ENCODE measurements at places on chromosomes 2 and 18.

DNA sequence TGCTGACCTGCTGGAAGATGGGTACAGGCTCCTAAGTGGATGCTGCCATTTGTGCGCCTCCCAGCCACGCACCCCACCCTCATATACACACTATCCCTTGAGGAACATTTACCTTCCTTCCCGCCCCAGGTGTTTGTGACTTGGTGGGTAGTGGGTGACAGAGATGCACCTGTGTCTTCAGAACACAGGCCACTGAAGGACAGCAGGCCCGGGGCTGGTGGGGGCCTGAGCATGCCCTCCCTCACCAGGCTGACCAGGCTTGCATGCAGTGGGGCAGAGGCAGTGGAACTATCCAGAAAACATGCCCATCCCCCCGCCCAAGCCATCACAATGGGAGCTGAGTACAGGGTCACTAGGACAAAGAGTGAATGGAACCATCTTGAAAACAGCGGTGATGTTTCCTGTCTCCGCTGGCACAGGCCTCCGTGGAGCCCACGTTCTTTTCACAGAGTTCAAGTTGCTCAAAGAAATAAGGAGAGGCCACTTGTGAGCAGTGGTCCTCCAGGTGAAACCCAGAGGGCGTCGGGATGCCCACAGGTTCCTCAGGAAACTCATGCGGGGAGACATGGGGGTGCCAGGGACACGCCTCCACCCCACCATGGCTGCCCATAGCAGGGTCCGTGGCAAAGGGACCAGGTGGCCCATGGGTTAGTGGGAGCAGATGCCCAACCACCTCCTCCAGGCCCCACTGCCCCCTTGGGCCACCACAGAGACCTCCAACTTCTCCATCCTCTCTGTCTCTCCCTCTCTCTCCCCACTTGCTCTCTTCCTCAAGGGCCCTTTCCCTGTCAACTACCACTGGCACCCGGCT is 90.9 kb downstream of the MALT1 start:
- DNase-seq = no peak

- DNase-seq = no peak
Observed at GRCh38 chr18:51195451-51196117, 1.9 kb downstream of the MEX3C start.

GRCh38 chr2:8086357-8086756 is 595.5 kb upstream of the ID2 start:
- DNase-seq = no peak

GRCh38 chr2:176184749-176185148 is 3.7 kb upstream of the HOXD1 start:
- DNase-seq = no peak

DNA sequence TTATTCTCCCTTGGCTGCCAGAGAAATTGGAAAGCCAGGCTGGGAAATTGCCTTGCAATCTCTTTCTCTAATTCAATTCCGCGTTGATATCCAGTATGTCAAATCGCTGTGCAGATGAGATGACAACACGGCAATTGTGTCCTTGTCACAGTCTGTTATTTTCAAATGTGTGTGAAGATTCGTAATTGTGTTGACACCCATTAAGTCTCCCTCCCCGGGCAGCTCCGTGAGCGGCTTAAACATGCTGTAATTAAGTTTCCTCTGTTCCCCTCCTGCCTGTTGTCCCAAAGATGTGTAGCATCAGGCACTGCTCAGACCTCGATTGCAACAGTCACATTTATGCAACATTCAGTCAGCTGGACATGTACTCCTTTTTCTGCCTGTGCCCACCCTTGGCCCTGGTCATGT is 209.5 kb downstream of the LPIN1 start:
- no peak for DNase-seq

DNA sequence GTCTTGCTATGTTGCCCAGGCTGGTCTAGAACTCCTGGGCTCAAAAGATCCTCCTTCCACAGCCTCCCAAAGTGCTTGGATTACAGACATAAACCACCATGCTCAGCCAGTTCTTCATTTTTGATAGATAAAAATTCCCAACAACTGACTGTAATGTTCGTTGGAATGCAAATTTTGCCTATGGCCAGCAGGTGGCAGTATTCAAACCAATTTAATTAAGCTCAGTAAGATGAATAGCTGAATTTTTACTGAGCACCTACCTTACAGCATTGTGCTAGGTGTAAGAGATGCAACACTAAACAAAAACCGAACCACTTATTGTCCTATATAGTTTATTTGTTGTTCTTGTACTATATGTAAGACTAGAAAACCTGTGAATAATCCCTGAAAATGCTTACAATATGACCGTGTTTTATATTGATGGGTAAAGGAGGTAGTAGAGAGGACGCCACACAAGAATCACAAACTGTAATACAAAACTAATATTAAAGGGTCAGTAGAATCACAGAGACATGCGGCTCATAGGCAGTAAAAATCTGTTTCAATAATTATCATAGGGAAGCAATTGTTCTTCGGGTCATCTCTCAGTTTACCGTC is 8.2 kb upstream of the TMEM182 start:
- no peak for DNase-seq

- no peak for DNase-seq
Observed at GRCh38 chr2:238598802-238599530, 172.2 kb downstream of the ASB1 start.

DNA sequence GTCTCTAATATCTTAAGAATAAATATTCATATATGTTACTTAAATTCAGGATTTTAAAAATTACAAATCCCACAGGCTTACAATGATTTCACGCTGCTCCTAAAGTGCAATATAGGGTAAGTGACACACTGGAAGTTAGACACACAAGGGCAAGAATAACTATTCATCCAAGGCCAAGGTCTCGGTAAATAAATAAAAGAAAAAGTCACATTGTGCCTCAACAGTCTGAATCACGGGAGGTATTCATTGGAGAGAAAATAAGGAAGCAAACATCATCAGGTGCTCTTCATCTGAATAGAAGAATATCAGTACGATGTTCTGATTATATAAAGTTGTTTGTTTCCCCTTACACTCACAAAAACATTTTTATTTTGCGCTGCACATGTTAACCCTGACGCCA is 820.2 kb downstream of the TRIB2 start:
- DNase-seq = no peak

GRCh38 chr18:55795101-55795669 is 207.2 kb upstream of the TCF4 start:
- no peak for DNase-seq

DNA sequence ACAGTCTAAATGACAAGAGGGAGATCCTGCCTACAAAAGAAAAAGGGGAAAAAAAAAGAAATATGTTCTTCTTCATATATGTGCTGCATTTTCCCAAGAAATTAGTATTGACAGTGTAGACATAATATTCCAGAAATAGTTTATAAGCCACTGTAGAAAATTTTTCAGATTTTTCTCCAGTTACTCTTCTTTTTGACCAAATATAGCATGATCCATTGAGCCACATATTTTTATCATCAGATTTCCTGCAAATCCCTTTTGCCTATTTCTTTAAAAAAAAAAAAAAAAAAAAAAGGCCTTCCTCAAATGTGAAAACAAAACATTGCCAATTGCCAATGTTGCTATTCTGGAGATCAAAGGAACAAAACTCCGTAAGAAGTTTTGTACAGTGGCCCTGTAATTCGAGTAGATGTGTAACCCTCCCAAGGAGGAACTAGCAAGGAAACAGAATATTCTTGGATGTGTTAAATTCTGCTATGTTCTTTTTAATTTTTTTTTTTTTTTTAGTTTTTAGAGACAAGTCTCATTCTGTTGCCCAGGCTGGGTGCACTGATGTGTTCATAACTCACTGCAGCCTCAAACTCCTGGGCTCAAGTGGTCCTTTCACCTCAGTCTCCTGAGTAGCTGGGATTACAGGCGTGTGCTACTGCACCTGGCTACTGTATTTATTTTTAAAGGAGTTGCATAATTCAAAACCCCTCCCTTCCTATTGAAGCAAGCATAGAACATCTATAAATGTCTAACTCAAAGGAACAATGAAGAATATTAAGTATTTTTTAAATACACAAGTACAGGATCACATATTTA is 12.5 kb upstream of the CABYR start:
- DNase-seq = no peak

DNA sequence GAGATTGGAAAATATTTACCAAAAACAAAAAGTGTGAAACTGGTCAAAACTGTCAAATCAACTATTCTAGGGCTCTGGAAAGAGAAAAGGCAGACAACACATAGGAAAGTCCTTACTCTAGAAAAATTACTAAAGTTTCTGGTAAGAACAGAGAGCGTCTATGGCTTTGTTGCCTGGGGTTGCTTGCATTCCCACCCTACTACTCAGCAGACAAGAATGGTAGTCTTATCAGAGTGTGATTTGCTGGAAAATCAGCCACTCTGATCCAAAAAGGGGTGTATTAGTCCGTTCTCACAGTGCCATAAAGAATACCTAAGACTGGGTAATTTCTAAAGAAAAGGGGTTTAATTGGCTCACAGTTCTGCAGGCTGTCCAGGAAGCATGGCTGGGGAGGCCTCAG is 50.3 kb upstream of the CDH20 start:
- DNase-seq = no peak

DNA sequence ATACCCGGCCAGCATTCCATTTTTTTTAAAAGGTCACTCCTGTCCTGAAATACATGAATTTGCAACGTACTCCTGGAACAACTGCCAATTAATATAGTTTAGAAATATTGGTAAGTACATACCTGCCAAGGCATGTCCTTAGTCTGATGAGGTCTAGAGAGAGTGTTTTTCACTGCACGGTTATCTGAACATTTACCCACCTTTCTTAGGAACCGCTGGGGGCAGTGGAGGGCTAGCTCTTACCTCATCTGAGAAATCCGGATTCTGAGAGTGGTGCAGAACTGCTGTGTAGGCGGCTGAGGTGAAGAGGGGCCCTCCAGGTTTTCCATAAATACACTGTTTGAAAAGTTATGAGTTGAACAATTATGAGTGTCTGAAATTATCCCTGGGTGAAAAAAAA is 133.1 kb upstream of the CCDC195 start:
- DNase-seq = no peak

- DNase-seq = no peak
Observed at GRCh38 chr2:45806563-45807358, 155.3 kb downstream of the PRKCE start.

- DNase-seq = no peak
Observed at GRCh38 chr2:219989744-219990143, 362.3 kb downstream of the SLC4A3 start.

GRCh38 chr2:122136056-122136455 is 380.6 kb downstream of the TSN start:
- DNase-seq = no peak

DNA sequence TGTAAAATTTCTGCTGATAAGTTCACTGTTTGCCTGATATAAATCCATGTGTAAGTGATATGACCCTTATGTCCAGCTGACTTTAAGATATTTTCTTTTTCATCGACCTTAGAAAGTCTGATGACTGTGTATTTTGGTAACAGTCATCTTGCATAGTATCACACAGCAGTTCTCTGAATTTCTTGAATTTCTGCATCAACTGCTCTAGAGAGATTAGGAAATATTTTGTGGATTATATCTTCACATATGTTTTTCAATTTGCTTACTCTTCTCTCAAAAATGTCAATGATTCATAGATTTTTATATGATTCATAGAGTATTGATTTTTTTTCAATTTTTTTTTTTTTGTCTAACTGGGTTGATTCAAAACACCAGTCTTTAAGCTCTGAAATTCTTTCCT is 945.3 kb downstream of the TRIB2 start:
- no peak for DNase-seq

- DNase-seq = no peak
Observed at GRCh38 chr2:36775806-36776205, 79.3 kb downstream of the VIT start.

GRCh38 chr2:117771969-117772630 is 42.4 kb upstream of the DDX18 start:
- DNase-seq = no peak

GRCh38 chr18:34929336-34929780 is 111.9 kb upstream of the MAPRE2 start:
- DNase-seq = no peak

DNA sequence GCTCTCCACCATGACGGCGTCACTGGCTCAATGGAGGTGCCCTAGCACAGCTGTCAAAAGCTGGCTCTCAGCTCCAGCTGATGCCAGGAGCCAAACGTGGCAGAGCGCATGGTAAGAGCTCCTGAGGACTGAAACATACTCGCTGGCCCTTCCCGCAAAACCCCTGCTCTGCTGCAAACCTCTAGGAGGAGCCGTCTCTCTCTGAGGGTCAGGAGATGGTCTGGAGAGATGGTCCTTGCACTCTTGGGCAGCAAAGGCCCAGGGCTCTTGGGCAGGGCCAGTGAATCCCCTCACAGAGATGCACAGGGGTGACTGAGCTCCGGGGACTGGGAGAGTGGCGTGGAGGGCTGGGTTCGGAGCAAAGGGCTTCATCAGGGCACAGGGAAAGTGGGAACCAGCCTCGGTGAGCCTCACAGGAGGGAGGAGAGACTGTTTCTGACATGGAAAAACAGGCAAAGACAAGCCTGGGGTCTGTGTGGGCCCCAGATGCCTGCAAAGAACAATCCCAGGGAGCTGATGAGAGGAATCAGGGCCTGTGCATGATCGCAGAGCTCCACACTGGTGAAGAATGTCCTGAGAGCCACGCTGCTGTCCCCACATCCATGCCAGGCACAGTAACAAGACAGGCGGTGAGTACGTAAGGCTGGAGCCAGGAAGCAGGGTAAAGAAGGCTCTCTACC is 17.2 kb downstream of the SNORC start:
- peak; percentile 37 for DNase-seq

- no peak for DNase-seq
Observed at GRCh38 chr2:157749684-157750083, 121.0 kb upstream of the ACVR1C start.

DNA sequence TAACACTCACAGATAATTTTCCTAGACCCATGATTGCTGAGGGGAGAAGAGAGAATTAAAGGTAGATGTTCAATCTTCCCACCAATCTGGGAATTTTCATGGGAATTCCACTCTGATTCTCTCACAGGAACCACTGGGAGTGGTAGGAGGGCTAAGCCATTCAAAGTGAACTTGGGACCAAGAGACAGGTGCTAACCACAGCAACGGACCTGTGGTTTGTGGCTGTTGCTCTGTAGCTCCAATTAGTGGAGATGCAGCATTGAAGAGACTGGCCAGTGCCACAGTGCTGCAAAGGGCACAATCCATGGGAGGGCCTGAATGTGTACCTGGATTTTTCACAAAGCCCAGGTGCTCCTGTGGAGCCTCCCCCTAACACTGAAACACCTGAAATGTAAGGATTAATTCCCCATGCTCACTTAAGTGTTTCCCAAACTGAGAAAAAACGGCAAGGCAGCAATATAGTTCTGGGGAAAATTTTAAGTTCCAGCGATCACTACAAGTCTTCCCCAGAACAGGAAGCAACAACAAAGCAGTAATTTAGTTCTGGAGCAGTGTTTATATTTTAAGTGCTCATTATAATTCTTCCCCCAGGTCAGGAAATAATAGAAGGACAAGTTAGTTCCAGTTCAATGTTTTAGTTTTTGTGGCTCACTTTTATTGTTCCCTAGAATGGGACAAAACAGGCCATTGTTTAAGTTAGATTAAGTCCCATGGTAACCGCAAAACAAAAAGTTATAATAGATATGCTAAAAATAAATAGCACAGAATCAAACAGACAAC is 1045.8 kb downstream of the CNTNAP5 start:
- no peak for DNase-seq

DNA sequence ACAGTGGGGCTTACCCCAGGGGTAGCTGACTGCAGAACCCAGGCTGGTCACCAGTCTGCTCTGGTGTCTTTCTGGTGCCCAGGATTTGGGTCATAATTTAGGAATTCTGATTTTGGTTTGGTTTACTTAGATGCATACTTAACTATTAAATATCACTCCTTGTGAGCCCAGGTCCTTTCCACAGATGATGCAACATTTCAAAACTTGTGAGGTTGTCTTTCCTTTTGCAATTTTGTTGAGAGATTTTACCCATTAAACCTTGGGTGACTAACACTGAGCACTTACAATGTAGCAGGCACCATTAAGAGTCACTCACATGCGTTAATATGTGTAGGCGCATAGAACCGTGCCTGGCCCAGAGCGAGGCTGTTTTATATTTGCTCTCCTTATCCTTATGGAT is 61.8 kb upstream of the RPL31 start:
- no peak for DNase-seq
